IMR-90 (cell line): ENCODE measurements at places on chromosomes 11 and 22. TPM values are rescaled to one million over a fixed set of nuclear protein-coding genes. Genes with fewer than 3 reads are reported as not detected.

LSP1 gene
- 0.11 TPM in 1 of 2 replicates, not detected in the other for polyA plus RNA-seq

CCDC15 gene
- polyA plus RNA-seq, result 0.69 and 1.1 TPM in 2 replicates

ARAP1 gene
- polyA plus RNA-seq, result 59.4 and 63.1 TPM in 2 replicates

BDNF gene
- polyA plus RNA-seq, result 91.9 and 94.8 TPM in 2 replicates

ARHGAP8 gene
- polyA plus RNA-seq, result 0.06 and 0.21 TPM in 2 replicates

CHEK2 gene
- polyA plus RNA-seq, result 11.6 and 16.1 TPM in 2 replicates

GPR83 gene
- polyA plus RNA-seq, result 0.03 and 0.07 TPM in 2 replicates

PTS gene
- polyA plus RNA-seq, result 50.7 and 51.8 TPM in 2 replicates

SYCE3 gene
- polyA plus RNA-seq, result not detected in 2 replicates

SPA17 gene
- polyA plus RNA-seq, result 10.6 and 11.5 TPM in 2 replicates

ZNF214 gene
- polyA plus RNA-seq, result 0.47 and 0.82 TPM in 2 replicates

CNTN5 gene
- polyA plus RNA-seq, result not detected in 2 replicates

NUDT8 gene
- polyA plus RNA-seq, result 2.5 and 3.2 TPM in 2 replicates

NPTXR gene
- polyA plus RNA-seq, result 1.8 and 2.2 TPM in 2 replicates

ADM gene
- polyA plus RNA-seq, result 268 and 357 TPM in 2 replicates

EHF gene
- not detected in 2 replicates for polyA plus RNA-seq

CNGA4 gene
- polyA plus RNA-seq, result 0.07 and 0.12 TPM in 2 replicates

C11orf97 gene
- not detected in 2 replicates for polyA plus RNA-seq

RAG2 gene
- not detected in 2 replicates for polyA plus RNA-seq

SCGB1C1 gene
- not detected in 2 replicates for polyA plus RNA-seq
